ENCODE measurements at places on chromosomes 12 and 14.

DNA sequence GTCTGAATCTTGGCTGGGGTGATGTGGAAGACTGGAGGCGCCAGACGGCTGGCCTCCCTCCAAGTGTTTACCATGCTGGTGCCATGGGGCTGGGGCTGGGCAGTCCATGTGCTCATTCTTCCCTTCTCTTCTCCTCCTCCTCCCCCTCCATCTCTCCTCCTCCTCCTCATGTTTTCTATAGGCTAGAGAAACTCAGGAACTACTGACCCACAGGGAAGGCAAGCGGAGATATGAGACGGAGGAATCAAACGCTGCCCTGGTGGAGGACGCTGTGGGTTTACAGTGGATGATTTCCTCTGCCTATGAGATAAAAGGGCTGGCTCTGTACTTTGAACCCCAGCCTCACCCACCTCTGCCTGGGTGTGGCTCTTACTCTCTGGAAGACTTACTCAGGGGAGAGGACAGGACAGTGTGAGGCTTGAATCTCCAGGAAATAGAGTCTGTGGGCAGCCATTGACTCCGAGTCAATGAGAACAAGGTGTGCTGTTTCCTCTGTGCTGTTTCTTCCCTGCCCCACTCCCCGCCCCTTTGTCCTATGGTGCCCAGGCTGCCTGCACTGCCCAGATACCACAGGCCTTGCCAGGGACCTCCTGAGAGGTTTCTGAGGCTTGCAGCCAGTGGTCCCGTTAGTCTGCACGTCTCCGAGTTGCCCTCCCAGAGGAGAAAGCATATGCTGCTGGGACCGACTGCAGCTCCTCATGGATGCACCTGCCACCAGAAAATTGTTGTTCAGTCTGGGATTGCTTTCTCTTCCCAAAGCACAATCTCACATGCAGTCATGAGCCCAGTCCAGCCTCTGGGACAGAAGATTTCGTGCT, 132.6 kb upstream of the ARHGAP5 start:
- no peak for DNase-seq

- no peak for DNase-seq
Measured at GRCh38 chr14:22271838-22272799, 316.9 kb downstream of the DAD1 start.

DNA sequence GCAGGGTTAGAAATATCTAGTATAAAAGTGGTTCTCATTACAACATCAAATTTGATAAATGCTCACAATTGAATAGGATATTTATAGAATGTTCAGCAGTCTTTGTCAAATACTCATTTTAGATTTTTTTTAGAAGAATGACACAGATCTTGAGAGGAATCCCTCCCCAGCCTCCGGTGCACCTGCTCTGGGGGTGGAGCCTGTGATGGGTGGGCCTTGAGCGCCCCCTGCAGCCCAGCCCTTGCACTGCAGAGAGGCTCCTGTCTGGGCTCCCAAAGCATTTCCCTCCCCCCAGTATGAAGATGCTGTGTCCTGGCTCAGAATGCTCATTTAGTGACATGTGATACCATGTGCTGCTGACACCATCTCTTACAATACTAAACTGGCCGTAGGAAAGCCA, 792.3 kb downstream of the TMEM121 start:
- no peak for DNase-seq

DNA sequence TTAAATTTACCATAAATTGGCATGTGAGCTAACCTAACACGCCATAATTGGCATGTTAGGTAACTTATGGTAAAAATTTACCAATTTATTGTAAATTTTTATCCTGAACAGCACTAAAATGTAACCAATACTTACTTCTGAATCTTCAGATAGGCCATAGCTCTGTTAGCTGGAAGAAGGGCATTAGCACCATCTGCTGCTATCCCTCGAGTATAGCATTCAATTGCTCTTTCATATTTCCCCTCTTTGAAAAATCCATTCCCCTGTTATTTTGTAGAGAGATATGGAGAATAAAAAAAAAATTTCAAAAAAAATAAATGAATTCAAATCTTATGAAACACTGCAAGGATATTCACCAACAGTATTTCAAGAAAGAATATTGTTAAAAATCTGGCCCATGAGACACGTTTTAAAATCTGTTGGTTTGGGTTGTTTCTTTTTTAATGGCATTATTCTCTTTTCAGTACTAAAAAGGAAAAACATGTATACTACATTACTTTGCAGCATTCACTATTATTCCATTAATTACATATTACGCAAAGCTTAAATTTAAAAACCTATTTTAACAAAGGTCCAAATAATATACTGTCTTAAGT, 19.1 kb downstream of the RPAP3 start:
- peak; percentile 12 for DNase-seq

GRCh38 chr12:118581371-118581770, 205.0 kb downstream of the SUDS3 start:
- DNase-seq = no peak

DNA sequence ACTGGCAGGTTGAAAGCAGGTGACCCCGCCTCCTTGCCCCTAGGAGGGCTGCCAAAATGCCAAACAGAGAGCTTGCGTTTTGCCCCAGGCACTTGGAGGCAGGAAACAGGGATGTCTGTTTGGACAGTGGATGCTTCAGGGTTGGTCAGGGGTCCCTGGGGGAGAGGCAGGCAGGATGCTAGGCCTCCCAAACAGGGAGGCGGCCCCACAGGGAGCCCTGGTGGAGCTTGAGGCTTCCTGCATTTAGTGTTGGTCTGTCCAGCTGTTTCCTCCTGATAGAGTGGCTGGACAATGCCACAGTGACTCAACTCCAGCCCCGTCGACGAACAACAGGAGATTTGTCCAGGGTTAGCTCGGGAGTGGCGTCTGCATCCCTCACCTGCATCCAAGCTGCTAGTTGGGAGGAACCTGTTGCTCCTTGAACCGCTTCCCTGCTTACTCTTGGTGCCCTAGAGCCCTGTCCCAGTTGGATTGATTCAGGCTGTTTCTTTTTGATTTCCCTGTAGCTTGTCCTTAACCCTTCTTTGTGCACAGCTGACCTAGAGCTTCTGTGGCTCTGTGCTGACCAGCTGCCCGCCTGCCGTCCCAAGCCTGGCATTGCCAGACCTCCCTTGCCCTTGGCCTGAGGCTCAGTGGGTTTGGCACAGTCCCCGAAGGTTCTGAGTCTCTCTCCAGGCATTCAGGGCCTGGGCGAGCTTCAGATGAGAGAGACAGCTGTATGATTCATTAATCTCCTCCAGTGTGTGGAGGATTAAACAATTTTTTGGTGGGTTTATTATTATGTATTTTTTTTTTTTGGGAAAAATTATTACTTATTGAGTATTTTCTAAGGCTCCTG, 45.9 kb downstream of the TSPAN9 start:
- DNase-seq = no peak

GRCh38 chr12:99984271-99985128, at the start of gene ANKS1B:
TSS of gene ANKS1B (minus strand) at chr12:99984936. CDS start at chr12:99984237, 699 bp downstream.
- no peak for DNase-seq

GRCh38 chr12:128079-128478, 61.5 kb downstream of the IQSEC3 start:
- no peak for DNase-seq

DNA sequence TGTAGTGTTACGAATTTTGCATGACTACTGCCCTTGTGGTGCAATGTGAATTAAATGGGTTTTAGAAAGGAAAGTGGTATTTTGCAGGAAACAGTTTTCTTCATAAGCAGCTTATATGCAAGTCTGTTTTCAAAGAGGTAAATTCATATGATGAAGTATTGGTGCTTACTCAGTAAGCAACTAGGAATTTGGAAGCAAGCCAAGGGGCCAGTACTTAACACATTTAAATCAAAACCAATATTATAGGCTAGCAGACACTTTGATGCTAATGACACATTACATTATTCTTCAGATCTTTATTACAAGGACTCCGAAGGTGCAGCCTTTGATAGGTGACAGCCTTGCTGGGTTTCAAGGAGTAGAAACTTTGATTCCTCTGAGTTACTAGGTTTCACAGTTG, 23.1 kb downstream of the MGAT4C start:
- DNase-seq = no peak

DNA sequence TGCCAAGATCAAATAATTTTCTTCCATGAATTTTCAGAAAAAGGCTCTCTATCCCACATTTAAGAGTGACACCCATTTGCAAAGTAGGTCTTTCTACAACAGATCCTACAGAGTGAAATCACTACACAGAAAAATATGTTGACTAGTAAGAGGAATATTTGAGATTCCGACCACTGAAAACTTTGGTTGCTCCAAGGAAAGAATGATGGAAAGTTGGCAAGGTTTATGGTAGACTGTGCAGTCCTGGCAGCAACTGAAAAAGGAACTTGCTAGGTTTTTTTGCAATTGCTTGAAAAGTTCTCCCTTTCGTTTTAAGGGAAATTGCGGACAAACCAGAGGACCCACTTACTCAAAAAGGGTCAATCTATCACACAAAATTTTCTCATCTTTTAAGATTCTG, 83.1 kb upstream of the TSPAN8 start:
- no peak for DNase-seq

- DNase-seq = no peak
Measured at GRCh38 chr14:59564366-59564765, 12.2 kb downstream of the CCDC175 start.

DNA sequence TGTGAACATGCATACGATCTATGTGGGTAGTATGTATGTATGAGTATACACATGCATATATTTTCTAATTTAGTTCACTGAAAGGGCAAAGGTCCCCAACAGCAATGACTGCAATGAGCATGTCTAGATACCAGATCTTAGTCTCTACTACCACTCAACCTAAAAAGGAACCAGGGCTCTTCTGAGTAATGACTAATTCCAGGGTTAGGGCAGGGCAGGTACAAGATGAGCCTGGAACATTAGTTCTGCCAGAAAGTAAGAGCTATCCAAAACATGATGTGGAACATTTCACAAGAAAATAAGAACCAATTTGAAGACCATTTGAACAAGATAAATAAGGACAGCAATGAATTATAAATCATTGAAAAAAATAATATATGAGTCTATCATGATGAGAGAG, 91.3 kb upstream of the PDZRN4 start:
- DNase-seq = no peak

DNA sequence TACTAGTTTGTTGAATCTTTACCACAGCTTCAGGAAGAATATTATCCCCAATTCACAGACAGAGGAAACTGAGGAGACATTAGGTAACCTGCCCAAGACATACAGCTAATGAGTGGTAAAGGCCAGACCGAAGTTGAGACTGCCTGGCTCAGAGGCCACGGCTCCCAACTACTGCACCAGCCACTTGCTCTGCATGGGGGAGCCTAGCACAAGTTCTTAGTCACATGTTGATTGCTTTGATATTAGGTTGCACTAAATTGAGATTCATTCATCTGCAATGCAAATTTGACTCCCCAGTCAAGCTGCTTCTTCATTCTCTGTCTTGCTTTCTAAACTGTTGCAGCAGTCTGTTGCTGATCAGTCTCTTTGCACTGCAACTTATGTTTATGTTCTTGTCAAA, 25.9 kb upstream of the POLR3B start:
- no peak for DNase-seq

- no peak for DNase-seq
Measured at GRCh38 chr14:48771717-48772116, 814.5 kb downstream of the RPS29 start.

DNA sequence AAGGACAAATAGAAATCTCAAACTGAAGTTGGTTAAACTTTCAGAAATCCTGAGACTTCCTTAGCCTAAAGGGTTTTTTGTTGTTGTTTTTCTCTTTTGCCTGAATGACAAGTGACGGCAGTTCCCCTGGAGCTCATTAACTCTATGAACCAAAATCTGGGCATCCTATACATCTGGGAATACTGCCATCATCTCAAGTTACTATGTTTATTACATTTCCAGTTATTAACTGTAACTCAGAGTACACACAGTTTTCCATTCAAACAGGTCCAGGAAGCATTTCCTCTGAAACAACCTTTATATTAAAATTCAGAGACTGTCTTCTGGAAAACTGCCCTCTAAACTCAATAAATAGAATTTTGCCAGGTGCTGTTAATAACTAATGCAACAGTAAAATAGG, 55.6 kb upstream of the CDKL1 start:
- no peak for DNase-seq

- DNase-seq = no peak
Measured at GRCh38 chr12:12790956-12791355, 5.5 kb downstream of the APOLD1 start.

DNA sequence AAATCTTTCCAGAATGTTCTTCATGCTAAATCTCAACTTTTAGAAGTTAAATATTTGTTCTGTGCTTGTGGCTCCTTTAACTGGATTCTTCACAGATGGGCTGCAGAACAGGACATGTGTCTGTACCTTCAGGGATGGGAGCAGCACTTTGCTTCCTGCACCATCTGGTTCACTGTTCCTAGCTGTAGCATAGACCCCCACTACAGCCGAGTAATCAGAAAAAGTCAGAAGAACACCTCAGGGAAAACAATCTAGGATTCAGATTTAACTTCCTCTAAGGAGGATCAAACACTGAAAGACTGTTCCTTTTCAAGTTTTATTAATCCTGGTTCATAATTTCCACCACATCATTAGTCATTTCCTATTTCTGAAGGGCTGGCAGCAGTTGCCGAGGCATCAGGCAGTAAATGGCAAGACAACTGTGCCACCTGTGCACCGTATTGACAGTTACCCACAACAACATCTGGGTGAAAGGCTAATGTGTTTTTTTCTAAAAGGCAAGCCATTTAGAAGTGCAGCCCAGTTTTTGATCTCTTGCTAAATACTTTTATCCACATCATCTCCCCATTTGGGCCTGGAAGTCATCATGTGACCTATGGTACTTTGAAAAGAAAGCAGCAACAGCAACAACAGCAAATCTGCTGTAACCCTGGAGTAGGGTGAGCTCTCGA, 212.8 kb upstream of the BMP4 start:
- no peak for DNase-seq

DNA sequence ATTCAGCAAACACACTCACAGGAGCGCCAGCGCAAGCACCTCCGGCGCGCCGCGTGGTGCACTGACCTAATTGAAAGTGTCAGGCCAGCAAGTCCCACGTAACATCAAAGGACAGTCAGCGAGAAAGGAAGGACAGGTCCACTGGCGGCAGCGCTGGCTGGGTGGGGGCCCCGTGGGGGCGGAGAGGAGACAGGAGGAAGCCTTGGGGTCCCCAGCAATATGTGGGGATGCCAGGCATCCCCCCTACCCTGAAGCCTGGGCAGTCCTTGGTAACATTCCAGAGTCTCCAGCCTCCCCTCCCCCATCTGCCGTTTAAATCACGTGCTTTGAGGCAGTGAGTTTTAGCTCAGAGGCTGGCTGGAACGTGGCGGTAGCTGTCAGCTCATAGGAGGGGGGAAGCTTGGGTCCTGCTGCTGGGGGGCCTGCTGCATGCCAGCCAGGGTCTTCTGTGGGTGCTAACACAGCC, 159.2 kb downstream of the CALM1 start:
- no peak for DNase-seq

GRCh38 chr12:132771126-132771838, 9.7 kb upstream of the ANKLE2 start:
- DNase-seq = no peak

All from epithelial cell of proximal tubule (primary cell).